ENCODE measurements at places on chromosomes 16 and 17. TPM values are rescaled to one million over a fixed set of nuclear protein-coding genes. Genes with fewer than 3 reads are reported as not detected.

CCL7 gene
- total RNA-seq, result not detected

KRTAP4-2 gene
- total RNA-seq, result not detected

ADGRG3 gene
- total RNA-seq, result not detected

PRSS36 gene
- total RNA-seq, result not detected

DLX4 gene
- 0.14 TPM for total RNA-seq

PSME3IP1 gene
- 47.8 TPM for total RNA-seq

CD300LB gene
- total RNA-seq, result not detected

KRT20 gene
- not detected for total RNA-seq

TPSB2 gene
- not detected for total RNA-seq

TIMP2 gene
- 6.2 TPM for total RNA-seq

KRT17 gene
- total RNA-seq, result 21,525 TPM

CD300C gene
- total RNA-seq, result not detected

TNFRSF13B gene
- not detected for total RNA-seq

HSF5 gene
- total RNA-seq, result not detected

NPIPA8 gene
- total RNA-seq, result not detected

OR4D2 gene
- total RNA-seq, result not detected

CES5A gene
- total RNA-seq, result not detected

EPX gene
- total RNA-seq, result not detected

C1QTNF8 gene
- not detected for total RNA-seq

ORMDL3 gene
- 30.8 TPM for total RNA-seq

ZP2 gene
- not detected for total RNA-seq

CACNG1 gene
- total RNA-seq, result not detected

C17orf67 gene
- total RNA-seq, result 0.21 TPM

SEZ6L2 gene
- total RNA-seq, result 11.2 TPM

Data from airway epithelial cell (primary cell).